Suppressor macrophage (primary cell): ENCODE measurements at places on chromosomes 4 and X.

- no peak for DNase-seq
Observed at GRCh38 chrX:51053741-51054140, 143.2 kb downstream of the BMP15 start.

GRCh38 chr4:133968174-133968573, 233.4 kb downstream of the PABPC4L start:
- DNase-seq = no peak

GRCh38 chrX:70426286-70427278, 3.5 kb downstream of the GDPD2 start:
- DNase-seq = no peak

- DNase-seq = peak; percentile 77
Observed at GRCh38 chrX:4935846-4936245, 1222.4 kb upstream of the PRKX start.

GRCh38 chrX:17812763-17813162, 48.3 kb downstream of the RAI2 start:
- no peak for DNase-seq

DNA sequence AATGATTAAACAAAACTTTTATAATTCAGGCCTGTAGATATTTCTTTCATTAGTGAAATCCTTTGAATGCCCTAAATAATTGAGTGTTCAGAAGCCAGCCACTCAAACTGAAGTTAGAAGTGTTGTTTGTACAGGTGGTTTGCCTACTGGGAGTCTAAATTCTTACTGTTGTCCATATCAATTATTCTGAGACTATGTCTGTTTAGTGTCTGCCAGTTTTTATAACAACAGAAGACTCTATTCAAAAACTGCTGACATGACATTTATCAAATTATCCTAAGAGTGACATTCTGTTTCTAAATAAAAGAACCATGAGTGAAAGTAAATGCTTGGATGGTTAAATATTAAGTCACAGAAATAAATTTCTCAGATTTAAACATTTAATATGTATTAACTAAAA, 375.1 kb downstream of the FAT4 start:
- DNase-seq = no peak

DNA sequence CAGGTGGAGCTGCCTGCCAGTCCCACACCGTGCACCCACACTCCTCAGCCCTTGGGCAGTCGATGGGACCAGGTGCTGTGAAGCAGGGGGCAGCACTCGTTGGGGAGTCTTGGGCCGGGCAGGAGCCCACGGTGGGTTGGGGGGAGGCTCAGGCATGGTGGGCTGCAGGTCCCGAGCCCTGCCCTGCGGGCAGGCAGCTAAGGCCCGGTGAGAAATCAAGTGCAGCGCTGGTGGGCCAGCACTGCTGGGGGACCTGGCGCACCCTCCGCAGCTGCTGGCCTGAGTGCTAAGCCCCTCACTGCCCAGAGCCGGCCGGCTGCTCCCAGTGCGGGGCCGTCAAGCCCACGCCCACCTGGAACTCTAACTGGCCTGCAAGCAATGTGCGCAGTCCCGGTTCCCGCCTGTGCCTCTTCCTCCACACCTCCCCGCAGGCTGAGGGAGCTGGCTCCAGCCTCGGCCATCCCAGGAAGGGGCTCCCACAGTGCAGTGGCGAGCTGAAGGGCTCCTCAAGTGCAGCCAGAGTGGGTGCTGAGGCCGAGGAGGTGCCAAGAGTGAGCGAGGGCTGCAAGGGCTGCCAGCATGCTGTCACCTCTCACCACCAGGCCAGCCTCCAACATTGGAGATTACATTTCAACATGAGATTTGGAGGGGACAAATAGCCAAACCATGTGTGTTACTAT, 197.2 kb downstream of the NPNT start:
- DNase-seq = no peak

- no peak for DNase-seq
Observed at GRCh38 chr4:183670251-183670650, 11.2 kb downstream of the TRAPPC11 start.

- no peak for DNase-seq
Observed at GRCh38 chr4:20431543-20431951, 179.8 kb downstream of the SLIT2 start.

- no peak for DNase-seq
Observed at GRCh38 chr4:13982010-13982409, 354.5 kb upstream of the BOD1L1 start.

GRCh38 chr4:16150716-16151115, 66.9 kb upstream of the PROM1 start:
- DNase-seq = no peak

DNA sequence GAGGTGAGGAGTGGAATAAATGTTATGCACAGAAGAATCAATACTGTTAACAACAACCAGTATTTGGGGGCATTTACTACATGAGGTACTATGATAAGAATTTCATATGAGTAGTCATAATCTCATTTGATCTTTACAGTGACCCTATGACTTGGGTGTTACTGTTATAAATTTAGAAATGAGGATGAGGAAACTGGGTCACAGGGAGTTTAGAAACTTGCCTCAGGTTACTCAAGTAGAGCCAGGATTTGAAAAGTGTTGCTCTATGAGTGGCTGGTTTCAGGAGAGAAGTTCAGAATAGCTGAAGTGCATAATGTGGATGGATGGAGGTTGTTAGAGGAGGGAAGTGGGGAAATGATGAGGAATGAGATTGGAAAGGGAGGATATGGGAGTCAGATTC, 16.6 kb upstream of the DDIT4L start:
- DNase-seq = no peak

DNA sequence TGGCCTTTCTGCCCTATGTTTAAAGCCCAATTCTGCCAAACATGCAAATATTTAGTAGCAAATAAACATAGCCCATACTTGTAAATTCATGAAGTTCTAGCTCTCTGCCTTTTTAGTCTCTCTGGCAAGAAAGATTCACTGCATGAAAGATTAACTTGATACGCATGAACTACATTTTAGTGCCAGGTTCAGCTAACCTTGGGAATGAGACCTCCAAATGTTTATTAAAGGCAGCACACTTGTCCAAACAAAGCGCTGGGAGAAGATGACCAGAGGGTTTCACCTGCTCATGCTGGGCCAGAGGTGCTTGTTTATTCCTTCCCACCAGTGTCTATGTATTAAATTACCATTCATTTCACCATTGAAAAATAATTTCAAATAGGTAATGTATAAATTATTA, 44.5 kb upstream of the IL1RAPL1 start:
- no peak for DNase-seq

- DNase-seq = no peak
Observed at GRCh38 chr4:150769845-150770244, 187.9 kb downstream of the MAB21L2 start.

DNA sequence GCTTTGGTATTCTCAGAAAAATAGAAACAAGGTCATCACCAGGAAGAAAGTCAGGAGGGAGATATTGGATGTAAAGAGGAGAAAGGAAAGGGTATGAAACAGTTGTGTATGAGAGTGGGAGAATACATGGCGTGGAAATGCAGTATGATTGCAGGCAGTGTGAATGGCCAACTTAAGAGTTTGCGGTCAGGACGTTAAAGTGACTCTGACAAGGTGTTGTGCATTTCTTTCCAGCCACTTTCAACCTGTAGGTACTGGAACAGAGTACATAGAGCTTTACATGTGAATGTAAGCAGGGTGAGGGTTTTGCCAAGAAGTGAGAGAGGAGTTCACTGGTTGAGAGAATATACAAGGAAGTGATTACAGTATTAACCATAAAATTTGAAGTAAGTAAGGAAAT, 15.7 kb downstream of the ATP10D start:
- DNase-seq = no peak

GRCh38 chrX:53223955-53224859, 800 bp downstream of the KDM5C start:
- peak; percentile 25 for DNase-seq

GRCh38 chr4:6951880-6952381, 42.3 kb downstream of the TBC1D14 start:
- no peak for DNase-seq
